ENCODE measurements at places on chromosomes 5 and 9. TPM values are rescaled to one million over a fixed set of nuclear protein-coding genes. Genes with fewer than 3 reads are reported as not detected.

SNX18 gene
- total RNA-seq = 14.7 TPM

PCDHAC1 gene
- total RNA-seq = 12.4 TPM

TPPP gene
- 24.6 TPM for total RNA-seq

FBXW5 gene
- total RNA-seq = 35.4 TPM

SLC6A7 gene
- total RNA-seq = 0.64 TPM

DBH gene
- 0.31 TPM for total RNA-seq
